Activated gamma-delta T cell treated with anti-CD3 and anti-CD28 coated beads, Interleukin-2, amount 50 U/mL, for 16 hours (primary cell): ENCODE measurements at places on chromosomes 2 and 18.

- DNase-seq, result no peak
Observed at GRCh38 chr2:234404957-234405356, 91.9 kb downstream of the ARL4C start.

DNA sequence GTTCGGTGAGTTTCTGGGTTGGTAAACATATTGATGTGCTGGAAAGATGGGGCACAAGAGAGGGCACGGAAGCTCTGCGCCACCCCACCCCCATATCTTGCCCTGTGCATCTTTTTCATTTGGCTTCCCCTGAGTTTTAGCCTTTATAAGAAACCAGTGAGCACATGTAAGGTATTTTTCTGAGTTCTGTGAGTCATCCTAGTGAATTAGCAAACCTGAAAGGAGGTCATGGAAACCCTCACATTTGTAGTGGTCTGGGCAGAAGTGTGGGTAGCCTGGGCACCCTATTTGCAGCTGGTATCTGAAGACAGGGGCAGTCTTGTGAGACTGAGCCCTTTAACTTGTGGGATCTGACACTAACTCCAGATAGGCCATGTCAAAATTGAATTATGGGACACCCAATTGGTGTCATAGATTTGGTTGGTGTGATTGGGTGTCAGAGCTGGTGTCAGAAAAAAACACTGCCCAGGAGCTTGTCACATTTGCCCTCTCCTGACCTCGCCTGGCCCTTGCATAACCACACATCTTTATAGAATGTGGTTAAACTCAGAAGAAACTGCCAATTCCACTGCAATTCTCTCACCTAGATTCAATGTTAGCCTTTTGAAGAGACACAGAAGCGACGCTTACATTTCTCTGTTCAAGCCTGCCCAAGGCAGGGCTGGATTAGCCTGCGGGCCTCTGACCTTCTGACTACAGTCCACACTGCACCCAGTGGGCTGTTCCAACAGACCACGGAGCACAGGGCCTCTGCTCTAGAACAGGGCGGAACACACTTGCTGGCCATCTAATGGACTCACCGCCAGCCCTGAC, 12.0 kb upstream of the GALM start:
- no peak for DNase-seq

DNA sequence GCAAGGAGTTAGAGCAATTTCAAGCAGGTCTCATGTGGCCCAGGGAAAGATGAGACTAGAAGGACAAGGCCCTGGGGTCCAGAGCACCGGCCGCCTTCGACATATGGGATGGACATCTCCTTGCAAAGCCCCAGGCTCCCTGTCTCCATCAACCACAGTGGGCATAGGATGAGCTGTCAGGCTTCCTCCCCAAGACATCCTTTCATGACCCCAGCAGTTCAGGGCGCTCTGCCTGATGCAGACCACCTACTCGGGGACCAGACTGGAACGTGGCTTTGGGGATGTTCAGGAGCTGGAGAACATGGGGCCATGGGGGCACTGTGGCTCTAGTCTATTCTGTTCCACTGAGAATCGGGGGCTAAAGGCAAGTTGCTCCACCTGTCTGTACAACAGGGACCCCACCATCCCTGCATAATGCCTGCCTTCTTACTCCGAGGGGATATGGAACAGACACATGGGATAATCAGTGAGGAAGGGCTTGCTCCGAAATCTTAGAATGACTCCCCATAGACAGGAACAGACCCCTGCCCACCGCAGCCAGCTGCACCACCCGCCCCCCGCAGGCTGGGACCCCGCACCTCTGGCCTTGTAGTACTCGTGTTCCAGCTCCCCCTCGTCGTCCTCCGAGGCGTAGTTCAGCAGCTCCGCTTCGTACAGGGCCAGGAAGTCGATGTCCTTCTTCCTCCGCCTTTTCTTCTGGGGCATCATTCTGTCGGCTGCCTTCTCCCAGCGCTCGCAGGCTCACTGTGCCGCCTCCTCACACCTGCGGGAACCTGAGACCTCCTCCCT, 500 bp downstream of the LOXHD1 start:
- DNase-seq, result no peak

DNA sequence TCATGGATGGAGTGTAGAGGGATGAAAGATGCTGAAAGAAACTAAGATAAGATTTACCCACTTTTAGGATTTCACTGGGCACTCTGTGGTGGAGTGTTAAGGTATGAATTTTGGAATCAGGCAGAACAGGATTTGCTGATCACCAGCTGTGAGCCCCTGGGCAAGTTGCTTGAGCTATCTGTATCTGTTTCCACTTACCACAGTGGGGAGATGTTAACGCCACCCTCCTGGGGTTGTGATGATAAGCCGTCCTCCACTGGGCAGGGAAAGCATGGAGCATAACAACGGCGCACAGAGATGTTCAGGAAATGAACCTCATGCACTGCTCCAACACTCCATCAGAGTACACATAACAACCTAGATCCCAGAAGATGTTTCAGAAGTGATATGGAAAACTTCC, 160.6 kb downstream of the MTCL1 start:
- no peak for DNase-seq

DNA sequence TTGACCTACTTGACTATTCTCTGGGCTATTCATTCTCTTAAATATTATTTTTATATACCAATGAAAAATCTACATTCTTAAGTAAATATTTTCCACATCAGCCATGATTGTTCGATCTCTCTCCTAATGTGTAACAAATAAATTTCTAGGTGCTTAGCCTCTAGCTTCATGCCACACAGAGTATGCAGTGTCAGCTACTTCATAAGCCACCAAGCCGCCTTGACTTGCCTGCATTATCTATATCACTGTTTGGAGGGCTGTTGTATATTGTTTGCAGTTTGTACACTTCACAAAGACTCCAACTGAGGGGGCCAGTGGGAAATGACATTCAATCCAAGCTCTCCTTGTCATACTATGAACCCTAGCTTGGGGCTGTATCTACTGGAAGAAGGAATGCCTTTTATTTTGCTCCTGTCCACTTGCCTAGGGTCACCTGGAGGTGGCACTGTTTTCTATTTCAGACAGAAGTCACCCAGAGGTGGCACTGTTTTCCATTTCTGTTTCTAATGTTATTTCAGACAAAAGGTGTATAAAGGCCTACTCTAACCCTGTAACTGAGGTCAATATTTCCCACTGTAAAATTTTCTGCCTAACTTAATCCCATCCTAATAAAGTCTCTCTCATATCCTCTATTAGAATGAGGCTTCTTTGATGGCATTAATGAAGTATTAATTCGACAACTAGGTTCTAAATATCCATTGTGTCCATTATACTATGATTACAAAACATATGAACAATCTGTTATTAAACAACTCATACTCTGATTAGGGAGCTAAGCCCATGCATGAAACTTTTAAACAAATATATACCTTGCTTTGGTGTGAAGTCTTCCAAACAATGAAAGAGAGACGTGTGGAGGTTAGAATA, 36.4 kb downstream of the COL5A2 start:
- DNase-seq, result peak; percentile 2

DNA sequence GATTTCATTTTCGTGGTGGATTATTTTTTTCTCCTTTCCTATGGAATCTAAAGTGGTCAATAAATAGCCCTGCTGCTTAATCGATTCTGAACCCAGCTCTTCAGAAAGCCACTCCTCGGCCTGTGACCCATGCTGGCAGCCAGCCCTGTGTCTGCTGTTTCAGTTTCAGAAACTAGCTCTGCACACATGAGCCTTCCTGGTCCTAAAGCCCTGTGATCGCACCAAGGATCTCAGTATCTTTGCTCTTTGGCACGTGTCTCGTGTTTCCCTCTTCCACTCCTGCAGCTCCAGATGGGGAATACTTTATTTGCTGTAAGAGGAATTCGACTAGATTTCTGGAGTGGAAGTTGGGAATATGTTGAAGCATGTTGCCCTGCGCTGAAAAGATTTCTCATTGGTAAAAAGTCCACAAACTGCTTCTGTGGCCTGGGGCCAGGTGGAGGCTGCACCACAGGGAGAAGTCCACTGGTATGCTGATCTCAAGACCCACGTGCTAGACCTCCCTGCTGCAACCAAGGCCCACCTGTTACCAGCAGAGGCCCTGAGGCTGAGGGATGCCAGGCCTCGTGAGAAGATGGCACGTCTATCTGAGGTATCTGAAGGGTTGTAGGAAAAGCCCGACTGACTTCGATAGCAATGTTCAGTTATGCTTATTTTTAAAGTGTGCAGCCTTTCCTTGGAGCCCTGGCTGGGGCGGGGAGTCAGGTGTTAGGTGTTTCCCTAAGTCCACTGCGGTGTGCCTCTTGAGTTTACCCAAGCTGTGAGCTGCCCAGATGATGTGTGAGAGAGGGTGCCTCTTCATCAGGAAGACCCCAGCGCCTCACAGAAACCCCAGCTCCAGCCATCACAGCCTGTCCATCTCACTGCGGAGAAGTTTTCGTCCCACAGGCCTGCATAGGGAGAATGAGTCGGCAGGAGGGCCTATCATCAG, 33.6 kb upstream of the CELF4 start:
- DNase-seq, result no peak

DNA sequence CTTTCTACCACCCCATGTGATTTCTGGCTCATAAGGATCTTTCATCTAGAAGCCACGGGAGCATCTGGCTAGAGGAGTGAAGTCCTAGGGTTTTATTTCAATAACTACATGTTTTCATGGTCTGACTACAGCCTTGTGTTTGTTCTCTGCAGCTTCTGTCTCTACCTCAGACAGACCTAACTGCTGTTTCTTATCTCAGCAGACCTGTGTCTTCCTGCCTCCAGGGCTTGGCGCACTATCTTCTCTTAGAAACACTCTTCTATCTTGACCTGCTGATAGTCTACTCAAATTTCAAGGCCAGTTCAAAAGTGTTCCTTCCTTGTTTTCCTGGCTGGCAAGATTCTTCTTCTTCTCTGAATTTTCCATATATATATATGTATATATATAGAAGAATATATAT, 11.0 kb upstream of the TRIB2 start:
- no peak for DNase-seq

DNA sequence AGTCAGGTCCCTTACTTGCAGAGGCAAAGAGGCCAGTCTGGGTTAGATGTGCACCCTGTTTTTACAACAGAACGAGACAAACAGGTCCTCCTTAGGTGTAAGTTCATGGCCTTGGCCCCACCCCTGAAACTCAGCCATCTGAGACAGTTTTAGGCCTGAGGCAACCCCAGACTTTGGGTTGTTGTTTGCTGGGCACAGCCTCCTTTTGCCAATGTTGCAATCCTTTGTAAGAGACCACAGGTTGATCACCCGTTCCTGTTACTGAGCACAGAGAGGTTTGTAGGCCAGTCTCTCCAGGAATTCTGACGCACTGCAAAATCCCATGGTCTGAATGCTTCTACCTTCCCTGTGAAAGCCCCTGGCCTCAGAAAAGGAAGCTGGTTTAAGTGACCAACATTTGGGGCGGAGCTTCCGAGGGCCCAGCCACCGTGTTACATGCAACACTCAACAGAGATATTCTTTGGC, 15.5 kb upstream of the IL1RN start:
- no peak for DNase-seq

DNA sequence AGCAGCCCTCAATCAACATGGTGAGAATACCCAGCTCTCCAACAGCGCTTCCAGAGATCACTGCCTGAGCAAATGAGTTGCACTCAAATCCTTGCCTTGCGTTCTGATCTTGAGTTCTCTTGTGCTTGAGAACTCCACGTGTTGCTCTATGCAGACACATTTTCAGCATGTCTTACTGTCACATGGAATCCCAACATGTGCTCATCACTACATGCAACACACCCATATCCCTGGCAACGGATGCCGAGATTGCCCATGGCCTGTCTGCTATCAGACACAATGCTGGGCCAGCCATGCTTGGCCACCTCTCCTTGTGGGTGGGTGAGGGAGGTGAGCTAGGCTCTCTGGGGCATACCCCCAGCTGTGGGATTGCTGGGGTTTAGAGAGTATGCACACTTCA, 91.9 kb upstream of the LDAH start:
- DNase-seq, result no peak

DNA sequence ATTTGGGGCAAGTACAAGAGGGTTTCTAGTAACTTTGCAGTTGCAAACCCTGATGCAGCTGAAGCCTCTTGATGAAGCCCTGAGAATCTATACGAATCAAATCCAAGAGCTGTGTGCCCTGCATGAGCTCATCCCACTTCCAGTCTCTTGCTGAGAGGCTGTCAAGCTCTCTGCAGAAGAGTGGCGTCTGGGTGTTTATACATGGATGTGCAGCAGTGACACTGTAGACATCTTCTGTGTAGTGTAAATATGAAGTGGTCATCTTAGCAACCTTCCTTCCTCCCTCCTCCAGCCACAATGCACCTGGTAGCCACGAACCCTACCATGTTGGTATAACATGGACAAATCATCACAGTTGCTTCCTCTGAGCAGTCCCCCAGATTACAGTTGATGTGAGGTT, 18.4 kb upstream of the KIAA2012 start:
- no peak for DNase-seq

DNA sequence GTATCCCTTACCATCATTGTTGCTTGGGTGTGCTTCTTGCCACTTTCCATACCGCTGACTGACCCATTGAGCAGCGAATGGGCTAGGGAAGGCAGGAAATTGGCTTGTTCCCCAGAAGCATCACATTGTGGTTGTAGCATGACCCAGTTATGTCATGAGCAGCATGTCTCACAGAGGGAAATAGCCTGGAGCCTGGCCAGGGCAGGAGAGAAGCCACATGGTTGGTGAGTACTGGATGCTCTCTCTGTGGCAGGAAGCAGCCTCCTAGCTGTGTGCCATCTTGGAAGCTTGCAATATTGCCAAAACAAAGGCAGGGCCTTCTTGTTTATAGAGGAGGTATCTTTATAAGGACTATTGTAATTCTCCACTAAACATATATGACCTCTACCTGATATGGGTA, 482.6 kb downstream of the PIK3C3 start:
- DNase-seq, result no peak

- no peak for DNase-seq
Observed at GRCh38 chr2:49111456-49111855, 42.9 kb downstream of the FSHR start.

- no peak for DNase-seq
Observed at GRCh38 chr2:85596026-85596333, 435 bp downstream of the RNF181 start.

DNA sequence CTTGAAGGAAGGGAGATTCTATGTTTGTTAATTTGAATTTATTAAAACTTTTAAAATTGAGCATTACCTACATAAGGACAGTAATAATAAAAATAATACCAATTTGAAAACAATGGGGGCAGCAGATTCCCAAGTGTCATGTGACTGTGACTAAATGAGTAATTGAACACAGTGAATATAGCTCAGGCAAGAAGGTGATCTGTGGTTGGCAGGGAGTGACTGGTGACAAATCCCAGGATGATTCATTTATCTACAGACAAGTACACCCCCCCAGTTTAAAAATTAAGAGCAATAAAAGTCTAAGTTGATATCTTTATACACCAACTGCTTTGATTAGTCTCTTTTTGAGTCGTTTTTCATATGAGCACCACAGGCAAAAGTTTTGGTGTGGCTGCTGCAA, 299.5 kb downstream of the ARHGAP15 start:
- no peak for DNase-seq

DNA sequence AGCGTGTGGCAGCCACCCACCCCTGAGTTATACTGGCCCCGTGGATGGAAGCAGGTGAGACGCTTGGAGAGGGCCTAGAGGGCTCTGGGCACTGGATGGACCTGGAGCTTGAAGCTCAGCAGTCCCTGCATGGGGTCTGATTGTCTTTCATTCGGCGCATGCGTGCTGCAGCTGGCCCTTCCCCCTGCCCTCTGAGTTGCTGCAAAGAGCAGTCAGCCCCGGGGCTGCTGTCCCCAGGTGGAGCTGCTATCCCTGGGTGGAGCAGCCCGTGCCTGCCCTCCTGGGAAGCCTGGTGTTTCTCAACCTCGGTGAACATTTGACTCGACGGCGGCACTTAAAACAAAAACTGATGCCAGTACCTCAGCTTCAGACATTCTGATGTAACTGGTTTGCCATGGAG, 29.6 kb downstream of the IGFBP5 start:
- DNase-seq, result no peak

- DNase-seq, result no peak
Observed at GRCh38 chr18:354003-354402, 86.2 kb upstream of the THOC1 start.
